ENCODE measurements at places on chromosomes 1 and 21. TPM values are rescaled to one million over a fixed set of nuclear protein-coding genes. Genes with fewer than 3 reads are reported as not detected.

The OXCT2 gene
- 1.8 TPM for total RNA-seq

The OLIG1 gene
- total RNA-seq, result not detected

The CFHR3 gene
- not detected for total RNA-seq

The NOTCH2 gene
- 98.0 TPM for total RNA-seq

The HDGF gene
- 360 TPM for total RNA-seq

The ASPM gene
- 29.1 TPM for total RNA-seq

The RBBP5 gene
- total RNA-seq, result 27.2 TPM

The GSTM1 gene
- total RNA-seq, result 94.2 TPM

The RIIAD1 gene
- total RNA-seq, result not detected

The C8A gene
- total RNA-seq, result not detected

The SPATC1L gene
- total RNA-seq, result 10.8 TPM

The ADGRL2 gene
- total RNA-seq, result 0.17 TPM

The HSPB7 gene
- total RNA-seq, result not detected

The SLAMF1 gene
- 114 TPM for total RNA-seq

The PATJ gene
- 5.0 TPM for total RNA-seq

The TMEM51 gene
- total RNA-seq, result 0.14 TPM

The ZNF695 gene
- 0.95 TPM for total RNA-seq

The CHAF1B gene
- total RNA-seq, result 36.5 TPM

The SLC45A3 gene
- total RNA-seq, result 1.0 TPM

The PRDM16 gene
- not detected for total RNA-seq

The SAMD13 gene
- 0.21 TPM for total RNA-seq
